ENCODE measurements at places on chromosomes 11 and 22.

DNA sequence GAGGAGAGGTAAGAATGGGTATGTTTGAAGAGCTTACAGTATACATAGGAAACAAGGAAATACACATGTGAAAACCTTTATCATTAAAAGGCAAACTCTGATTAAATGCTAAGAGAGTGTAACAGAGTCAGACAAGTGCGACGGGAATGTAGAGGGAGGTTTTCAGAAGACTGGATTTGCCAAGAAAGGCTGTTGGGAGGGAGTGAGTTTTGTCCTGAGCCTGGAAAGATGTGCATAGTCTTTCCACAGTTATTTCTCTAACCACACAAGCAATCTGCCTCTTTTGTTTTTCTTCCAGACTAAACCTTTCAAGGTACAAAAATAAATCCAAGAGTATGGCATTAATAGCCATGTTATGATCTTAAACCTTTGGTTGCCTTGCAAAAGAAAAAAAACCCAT is 170.9 kb downstream of the KIRREL3 start:
- no peak for DNase-seq

DNA sequence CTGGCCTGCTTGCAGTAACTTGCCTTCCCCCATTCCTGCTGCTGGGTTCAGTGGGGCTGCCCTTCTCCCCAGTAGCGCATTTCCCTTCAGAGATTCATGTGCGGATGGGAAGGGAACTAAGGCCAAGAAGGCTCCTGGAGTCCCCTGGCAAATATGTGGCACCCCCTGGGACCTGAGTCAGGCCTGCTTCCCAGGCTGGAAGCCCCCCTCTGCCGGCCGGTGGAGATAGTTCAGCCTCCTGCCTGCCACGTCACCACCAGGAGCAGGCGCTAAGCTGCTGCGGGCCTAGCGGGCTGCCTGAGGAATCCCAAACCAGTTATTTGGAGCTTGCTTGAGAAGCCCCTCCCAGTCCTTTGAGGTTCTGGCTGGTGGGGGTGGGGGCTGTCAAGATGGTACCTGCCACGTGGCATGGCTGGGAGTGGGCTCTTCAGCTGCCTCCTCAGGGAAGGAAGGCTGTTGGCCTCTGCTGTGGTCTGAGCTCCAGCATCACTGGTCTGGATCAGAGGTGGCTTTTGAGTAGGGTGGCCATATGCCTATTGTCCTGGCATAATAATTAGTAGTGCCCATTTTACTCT is 2.0 kb downstream of the SERPINH1 start:
- peak; percentile 81 for DNase-seq

- DNase-seq = no peak
Measured at GRCh38 chr11:124090996-124091395, 24.3 kb upstream of the VWA5A start.

DNA sequence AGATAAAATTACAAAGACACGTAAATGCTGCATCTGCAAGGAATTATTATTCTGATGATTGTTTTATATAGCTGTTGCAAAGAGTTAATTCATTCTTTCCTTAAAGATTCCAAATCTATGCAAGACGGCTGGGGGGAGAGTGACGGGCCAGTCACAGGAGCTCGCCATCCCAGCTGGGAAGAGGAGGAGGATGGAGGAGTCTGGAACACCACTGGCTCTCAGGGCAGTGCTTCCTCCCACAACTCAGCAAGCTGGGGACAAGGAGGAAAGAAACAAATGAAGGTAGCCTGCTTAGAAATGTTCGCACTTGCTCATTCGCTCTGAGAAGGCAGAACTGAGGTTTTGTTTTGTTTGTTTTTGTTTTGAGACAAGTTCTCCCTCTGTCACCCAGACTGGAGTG is 73.0 kb upstream of the ADSL start:
- no peak for DNase-seq

GRCh38 chr11:2837096-2837601 is 48.4 kb downstream of the CDKN1C start:
- DNase-seq = no peak

DNA sequence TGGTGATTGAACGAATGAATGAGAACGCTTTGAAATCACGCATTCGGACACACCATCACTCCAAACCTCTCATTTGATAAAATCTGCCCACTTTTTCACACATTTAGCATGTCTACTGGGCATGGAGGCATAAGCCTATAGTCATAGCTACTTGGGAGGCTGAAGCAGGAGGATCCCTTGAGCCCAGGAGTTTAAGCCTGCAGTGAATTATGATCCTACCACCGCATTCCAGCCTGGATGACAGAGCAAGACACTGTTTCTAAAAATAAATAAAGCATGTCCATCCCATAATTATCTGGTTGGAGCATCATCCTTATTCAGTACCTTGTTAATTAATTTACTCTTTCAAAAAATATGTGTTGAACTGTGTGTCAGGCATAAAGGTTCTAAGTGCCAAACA is 3.3 kb upstream of the PICALM start:
- no peak for DNase-seq

DNA sequence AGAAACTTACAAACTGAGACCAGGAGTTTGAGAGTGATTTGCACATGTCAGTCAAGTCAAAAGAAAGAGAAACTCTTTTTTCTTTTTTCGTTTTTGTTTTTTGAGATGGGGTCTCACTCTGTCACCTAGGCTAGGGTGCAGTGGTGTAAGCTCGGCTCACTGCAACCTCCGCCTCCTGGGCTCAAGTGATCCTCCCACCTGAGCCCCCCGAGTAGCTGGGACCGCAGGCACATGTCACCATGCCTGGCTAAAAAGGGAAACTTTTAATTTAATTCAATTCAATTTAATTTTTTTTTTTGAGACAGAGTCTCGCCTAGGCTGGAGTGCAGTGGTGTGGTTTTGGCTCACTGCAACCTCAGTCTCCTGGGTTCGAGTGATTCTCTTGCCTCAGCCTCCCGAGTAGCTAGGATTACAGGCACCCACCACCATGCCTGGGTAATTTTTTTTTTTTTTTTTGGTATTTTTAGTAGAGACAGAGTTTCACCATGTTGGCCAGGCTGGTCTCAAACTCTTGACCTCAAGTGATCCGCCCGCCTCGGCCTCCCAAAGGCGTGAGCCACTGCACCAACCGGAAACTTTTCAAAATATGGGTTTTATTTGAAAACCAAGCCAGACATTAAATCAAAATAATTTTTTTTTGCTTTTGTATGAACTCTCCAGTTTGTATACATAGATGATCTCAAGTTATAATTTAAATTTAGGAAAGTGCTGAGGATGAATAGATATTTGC is 9.9 kb downstream of the UCP3 start:
- no peak for DNase-seq

DNA sequence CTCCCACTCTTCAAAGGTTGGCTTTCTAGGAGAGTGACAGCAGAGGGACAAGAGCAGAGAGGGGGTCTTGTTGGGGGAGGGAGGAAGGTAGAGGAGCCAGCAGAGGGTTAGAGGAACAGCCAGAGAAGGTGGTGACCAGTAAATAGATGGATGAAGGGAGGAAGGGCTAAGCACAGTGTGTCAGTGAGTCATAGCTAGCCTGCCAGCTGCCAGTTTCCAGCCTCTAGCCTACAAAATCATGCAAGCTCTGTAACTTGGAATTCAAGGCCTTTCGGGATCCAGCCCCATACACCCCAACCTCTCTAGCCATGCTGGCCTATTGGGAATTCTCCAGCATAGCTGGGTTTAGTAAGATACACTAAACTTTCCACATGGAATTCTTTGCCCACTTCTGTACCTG is 147.4 kb upstream of the TEAD1 start:
- DNase-seq = peak; percentile 56

GRCh38 chr22:22930571-22931556 is 43.2 kb downstream of the IGLL5 start:
- no peak for DNase-seq

DNA sequence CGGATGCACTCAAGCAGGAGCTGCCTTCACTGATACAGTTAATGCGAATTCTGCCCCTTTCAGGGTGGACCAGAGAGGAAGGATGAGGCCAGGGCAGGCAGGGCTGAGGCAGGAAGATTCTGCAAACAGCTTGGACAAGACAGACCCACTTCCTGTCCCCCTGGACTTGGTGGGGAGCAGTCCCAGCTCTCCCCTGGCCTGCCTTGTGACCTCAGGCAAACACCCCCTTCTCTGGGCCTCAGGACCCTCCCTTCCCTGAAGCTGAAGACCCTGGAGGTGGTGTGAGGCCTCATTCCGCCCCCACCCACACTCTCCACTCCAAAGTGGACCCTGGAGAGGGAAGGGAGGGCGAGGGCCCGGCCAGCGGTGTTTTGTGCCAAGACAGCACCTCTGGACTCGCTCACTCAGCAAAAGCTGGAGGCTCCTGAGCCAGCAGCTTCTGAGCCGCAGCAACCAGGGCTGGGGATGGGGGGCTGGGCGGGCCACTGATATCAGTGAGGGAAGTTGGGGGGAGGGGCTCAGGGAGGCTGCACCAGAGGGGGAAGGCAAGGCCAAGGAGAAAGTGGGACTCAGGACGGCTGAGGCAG is 8.5 kb downstream of the RAB3IL1 start:
- no peak for DNase-seq

DNA sequence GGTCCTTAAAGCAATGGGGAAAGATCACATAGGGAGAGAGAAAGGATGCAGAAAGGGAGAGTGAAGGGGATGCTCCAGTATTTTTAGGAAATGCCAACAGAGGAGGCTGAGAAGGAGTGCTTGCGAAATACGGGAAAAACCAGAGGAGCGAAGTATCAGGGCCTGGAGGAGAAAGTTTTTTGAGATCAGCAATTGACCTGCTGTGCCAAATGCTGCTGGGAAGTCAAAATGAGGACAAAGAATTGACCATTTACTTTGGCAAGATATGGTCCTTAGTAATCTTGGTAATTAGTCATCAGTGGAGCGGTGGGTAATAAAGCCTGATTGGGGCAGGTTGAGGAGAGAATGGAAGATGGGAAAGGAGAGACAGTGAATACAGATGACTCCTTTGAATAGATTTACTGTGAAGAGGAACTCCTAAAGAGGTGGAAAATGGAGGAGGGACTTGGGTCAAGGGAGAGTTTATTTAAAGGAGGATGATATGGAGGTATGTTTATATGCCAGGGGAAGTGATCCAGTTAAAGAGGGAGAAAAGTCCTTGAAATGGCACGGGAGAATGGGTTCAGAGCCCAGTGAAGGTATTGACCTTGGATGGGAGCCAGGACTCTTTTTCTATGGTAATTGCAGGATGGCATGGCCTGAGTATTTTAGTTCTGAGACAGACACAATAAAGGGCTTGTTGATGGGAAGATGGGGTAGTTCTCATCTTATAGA is 111.5 kb downstream of the PKNOX2 start:
- no peak for DNase-seq

GRCh38 chr22:17104336-17104935 is 16.7 kb downstream of the TMEM121B start:
- DNase-seq = no peak

GRCh38 chr11:40642284-40642683 is 817.2 kb downstream of the LRRC4C start:
- DNase-seq = no peak

DNA sequence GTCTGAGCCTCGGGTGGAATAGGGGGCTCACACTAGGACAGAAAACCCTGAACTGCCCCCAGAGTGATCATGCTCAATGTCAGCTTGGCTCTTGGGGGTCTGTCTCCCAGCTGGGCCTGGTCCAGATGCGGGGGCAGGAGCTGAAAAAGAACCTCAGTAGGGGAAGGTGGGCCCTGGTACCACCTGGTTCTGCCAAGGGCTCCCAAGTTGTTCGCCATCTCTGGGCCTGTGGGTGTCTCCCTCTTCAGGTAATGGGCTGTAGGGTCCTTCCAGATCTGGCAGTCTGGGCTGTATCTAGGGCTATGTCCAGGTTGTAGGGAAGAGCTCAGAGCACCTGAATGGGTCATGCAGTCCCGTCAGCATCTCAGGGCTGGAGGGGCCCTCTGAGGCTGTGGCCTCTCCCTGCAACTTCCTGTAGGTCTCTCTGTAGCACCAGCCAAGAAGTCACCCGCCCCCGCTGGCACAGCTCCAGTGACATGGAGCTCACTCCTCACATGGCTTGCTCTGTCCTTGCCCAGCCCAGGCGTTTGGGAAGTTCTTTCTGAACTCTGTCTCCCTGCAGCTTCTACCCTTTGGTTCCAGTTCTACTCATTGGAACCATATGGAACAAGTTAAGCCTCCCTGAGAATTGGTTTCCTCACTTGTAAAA is 33.0 kb upstream of the SOX10 start:
- DNase-seq = no peak
